Retina (tissue), 1 donor: ENCODE measurements at places on chromosomes 1 and 21.

DNA sequence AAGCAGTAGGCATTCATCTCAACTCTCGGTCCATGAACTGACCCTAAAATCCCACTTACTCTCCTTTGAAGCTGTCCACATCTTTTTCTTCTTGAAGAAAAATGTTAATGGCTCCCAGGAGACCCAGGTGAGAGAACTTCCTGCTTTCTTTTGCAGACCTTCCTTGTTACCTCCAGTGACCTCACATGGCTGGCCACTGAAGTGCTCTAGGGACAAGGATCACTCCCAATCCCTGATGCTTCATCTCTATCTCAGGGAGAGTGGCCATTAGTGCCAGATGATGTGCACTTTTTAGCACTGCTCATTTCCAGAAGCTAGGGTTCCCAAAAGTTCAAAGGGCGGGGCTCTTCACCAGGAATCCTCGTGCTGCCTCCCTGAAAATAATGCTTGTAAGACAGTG lies 16.2 kb downstream of the PLXNA2 start:
- DNase-seq: no peak

GRCh38 chr1:154994591-154994990 lies 1.2 kb downstream of the LENEP start:
- no peak for DNase-seq

- no peak for DNase-seq
Measured at GRCh38 chr1:34360574-34360973, 183.9 kb downstream of the C1orf94 start.

DNA sequence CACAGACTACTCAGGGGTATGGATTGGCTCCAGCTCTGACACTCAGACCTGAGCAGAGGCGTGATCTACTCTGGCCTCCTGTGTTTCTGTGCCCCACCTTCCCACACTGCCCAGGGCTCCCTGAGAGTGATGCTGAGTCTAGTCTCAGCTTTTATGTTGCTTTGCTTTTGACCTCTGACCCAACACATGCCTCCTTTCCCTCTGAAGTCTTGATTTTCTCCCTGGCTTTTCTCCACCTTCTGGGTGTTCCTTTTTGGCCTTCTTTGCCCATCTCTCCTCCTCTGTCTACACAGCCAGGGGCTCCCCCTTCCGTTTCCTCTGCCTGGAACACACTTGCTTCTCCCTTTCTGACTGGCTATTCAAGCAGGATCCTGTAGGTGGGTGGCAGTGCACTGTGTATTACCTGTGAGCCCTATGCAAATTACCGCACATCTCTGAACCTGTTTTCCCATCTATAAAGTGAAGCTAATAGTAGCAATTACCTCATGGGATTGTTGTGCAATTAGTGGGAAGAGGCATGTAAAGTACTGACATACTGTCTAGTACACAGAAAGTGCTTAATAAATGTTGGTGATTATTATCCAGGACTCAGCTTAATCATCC lies 13.7 kb upstream of the MEX3A start:
- DNase-seq: no peak

- no peak for DNase-seq
Measured at GRCh38 chr1:201639826-201640225, 100.9 kb downstream of the NAV1 start.

- no peak for DNase-seq
Measured at GRCh38 chr1:198642983-198643382, 4.1 kb downstream of the PTPRC start.

DNA sequence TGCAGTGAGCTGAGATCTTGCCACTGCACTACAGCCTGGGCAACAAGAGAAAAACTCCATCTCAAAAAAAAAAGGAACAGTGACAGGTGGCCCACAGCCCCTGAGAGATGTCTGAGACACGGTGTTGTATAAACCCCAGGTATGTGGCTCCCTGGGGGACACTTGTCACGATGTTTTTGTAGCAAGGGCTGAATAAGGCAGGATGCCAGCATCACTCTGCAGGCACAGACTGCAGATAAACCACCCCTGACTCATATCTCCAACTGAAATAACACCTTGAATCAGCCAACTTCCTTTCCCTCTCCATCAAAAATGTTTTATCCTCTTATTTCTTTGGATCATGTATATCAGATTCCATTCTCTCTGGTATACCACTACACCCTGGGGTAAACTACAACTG lies 52.5 kb downstream of the NMNAT2 start:
- DNase-seq: no peak

DNA sequence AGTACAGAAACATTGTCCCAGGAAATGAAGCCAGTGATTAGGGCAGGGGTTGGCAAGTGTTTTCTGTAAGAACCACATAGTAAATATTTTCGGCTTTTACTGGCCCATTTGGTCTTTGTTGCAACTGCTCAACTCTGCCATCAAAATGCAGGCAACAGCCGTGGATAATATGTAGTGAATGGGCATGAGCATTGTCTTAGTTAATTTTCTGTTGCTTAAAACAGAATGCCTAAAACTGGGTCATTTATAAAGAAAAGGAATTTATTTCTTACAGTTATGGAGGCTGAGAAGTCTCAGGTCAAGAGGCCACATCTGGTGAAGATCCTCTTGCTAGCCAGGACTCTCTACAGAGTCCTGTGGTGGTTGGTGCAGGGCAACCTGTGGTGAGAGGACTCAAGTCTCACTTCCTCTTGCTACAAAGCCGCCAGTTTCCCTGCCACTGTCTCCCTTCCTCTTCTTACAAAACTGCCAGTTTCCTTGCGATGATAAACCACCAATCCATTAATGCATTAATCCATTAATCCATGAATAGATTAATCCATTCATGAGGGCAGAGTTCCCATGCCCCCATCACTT lies 166.4 kb downstream of the PSMG1 start:
- no peak for DNase-seq

DNA sequence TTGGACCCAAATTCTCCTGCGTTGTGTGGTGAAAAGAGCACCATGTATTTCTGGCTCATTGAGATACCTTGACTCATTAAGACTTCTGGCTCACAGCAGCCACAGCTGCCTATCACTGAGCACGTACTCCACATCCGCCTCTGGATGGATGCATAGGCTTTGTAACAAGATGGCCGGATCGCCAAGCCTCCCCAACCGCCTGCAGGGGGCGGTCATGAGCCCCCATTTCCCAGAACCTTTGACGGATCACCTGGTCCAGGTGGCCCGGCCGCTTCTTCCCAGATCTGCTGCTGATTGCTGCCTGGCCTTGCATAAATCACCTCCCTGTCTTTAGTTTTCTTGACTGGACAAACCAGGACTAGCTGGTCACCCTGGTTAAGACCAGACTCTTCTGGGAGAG lies 156.5 kb upstream of the KLHDC7A start:
- no peak for DNase-seq

GRCh38 chr1:1483714-1484113 lies 12.1 kb downstream of the ATAD3B start:
- no peak for DNase-seq

- DNase-seq: no peak
Measured at GRCh38 chr1:219161371-219161770, 12.3 kb upstream of the LYPLAL1 start.

DNA sequence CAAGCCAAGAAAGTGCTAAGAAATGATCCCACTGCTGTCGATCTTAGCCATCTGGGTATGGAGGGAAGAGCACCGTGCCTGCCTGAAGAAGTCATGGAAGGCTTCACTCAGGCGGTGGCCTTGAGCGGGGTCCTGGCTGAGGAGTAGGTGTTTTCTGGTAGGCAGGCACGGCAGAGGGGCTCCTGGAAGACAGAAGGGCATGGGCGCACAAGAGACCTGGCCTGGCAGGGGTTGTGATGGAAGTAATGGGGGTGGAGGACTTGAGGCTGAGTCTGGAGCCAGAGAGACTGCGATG lies 185.1 kb downstream of the KAZN start:
- no peak for DNase-seq

DNA sequence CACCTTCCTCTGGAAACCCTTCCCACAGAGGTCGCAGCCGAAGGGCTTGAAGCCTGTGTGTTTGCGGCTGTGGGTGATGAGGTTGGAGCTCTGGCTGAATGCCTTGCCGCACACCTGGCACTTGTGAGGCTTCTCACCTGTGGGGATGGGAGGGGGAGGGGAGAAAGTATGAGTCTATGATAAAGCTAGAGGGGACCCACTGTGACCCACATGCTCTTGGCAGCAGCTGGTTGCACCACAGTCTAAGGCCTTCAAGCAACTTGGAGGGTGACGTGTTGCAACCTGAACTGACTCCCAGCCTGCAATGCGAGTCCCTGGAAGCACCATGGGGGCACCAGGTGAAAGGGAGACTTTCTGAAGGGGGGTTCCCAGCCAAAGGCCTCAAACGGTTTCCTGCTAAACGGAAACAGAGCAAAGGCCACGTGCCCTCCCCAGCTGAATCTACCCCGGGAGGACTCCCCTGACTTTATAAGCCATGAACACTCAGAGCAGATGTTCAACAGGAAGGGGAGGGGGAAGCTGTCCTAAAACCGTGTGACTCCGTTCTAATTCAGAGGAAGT lies 10.6 kb downstream of the GFI1 start:
- no peak for DNase-seq

DNA sequence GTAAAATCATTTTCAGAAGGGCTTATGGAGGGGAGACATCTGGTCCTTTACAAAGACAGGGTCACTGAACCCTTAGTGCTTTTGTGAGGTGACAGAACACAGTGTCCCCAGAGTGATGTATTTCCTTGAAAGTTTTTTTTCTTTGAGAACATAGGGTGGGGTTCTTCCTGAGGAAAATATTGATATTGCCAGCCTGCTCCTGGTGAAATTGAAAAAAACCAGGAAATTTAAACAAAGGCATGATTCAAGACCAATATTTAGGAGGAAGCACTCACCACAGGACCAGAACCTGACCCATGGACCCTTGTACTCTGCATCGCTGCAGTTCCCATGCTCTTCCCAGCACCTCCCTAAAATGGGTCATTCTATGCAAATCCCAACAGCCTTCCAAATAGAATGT lies 63.7 kb downstream of the ST6GALNAC3 start:
- no peak for DNase-seq

DNA sequence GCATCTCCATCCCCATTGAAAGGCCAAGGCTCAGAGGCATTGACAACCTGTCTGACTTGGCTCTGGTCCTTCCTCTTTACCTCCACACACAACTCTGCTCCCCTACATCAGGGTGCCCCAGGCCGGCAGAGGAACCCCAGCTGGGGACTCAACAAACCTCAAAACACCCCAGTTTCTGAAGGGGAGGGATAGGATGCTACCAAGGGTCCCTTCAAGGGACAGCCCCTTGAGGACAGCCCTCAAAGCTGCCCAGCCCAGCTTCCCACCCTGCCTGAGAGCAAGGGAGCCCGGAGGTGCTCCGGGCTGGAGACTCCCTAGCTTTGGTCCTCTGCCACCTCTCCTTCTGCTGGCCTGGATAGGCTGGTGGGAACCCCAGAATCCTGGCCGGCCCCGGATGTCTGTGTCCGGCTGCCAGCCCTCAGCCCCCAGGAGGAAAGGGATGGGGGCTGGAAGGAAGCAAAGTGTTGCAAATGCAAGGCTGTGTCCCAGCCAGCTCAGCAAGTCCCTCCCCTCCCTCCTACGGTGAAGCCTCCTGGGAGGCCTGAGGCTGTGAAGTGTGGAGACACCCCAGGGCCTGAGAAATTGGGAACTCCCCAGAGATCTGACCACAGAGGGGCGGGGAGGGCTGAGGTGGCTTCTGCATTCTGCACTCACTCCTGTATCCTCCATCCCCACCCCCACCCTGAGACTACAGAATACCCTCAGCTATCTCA lies 1.1 kb upstream of the MARCKSL1 start:
- no peak for DNase-seq

DNA sequence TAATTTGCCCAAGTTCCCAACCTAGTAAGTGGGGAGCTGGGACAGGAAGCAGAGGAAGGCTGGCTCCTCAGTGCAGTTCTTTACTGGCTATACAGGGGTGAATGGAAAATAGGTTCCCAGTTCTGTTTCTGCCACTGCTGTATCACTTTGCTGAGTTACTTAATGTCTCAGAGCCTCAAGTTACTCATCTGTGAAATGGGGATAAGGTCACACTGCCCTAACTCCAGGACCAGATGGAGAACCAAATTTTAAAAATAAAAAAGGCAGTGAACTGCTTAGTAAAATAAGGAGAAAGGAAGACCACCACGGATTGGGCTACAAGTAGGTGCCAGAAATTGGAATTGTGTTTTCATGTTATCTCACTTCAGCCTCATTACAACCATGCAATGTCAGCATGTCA lies 147.8 kb downstream of the OMA1 start:
- no peak for DNase-seq

DNA sequence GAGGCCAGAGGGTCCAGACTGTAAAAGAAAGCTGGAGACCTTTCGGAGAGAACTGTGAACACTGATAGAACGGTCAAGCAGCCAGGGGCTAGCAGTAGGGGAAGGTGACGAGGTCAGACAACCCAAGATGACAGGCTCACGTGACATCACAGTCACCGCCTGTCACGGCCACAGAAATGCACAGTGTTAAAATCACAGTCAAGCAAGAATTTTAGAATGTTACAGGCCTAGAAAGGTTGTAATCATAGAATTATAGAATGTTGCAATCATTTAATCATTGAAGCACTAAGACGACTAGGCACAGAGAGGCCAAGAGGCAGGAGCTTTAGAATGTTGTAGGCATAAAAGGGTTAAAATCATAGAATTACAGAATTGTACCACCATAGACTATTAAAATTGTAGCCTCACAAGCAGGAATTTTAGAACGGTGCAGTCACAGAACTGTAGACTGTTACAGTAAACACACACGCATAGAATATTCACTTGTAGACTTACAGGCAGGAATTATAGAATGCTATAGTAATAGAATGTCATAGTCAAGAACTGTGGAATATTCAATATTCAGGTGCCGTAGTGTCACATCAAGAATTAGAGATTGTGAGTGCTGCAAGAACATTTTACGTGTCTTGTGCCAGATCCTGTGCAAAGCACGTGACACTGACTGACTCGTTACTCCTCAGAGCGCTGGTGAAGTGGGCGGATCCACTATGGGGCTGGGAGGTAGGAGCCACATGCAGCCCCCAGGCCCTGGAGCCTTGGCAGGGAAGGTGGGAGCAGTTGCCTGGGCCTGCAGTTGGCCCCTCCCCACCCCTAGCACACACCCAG lies 118.1 kb downstream of the EPHB2 start:
- peak; percentile 55 for DNase-seq

DNA sequence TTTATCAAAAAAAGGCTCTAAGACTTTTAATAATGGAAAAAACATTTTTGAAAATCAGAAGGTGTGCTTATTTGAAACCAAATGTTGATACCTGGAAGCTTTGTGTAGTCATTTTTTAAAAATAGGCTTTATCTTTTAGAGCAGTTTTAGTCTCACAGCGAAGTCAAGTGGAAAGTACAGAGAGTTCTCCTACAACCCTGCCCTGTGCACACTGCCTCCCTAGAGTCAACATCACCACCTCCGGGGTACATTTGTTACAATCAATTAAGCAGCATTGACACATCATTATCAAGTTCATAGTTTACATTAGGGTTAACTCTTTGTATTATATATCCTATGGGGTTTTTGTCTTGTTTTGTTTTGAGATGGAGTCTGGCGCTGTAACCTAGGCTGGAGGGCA lies 10.7 kb upstream of the ERO1B start:
- no peak for DNase-seq

GRCh38 chr1:115450501-115451040 lies 112.5 kb upstream of the NGF start:
- no peak for DNase-seq

- DNase-seq: no peak
Measured at GRCh38 chr1:62213075-62213914, 18.6 kb downstream of the L1TD1 start.

GRCh38 chr1:89640440-89640839 lies 7.5 kb downstream of the LRRC8C start:
- no peak for DNase-seq
